GDM1 (cell line): ENCODE measurements at places on chromosomes 6 and 20.

- no peak for DNase-seq
These were observed 100.0 kb downstream of the OR2B2 start for GRCh38 chr6:27812078-27812804.

DNA sequence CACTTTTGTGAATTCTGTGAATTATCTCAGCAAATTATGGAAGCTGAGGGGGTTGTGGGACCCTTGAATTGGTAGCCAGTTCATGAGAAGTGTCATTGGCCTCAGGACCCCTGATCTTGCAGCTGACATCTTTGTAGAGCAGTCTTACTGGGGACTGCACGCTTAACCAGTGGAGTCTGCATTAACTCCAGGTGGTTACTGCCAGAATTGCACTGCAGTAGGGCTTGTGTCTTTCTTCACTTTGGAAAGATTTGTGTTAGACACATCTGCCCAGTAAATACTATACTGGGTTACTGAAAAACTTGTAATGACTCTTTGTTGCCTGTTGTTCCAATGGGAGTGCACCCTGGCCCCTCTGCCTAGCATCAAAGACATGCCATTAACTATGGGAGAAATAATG, 21.2 kb upstream of the CDKN1A start:
- no peak for DNase-seq

DNA sequence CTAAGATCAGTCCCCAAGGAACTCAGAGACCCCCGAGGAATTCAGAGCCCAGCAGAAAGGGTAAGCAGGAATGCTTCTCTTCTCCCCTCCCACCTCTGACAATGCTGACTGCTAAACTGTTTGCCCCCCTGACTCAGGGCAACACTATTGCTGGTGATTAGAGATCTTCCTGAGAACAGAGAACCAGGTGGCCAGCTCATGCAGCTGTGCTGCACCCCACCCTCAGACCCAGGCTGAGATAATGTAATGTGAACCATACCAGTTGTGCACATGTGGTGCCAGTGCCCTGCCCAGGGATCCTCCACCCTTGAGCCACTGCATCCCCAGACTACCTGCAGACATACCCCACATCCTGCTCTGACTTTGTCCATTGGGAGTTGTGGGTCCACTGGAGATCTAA, 139.1 kb upstream of the ARG1 start:
- DNase-seq: no peak

DNA sequence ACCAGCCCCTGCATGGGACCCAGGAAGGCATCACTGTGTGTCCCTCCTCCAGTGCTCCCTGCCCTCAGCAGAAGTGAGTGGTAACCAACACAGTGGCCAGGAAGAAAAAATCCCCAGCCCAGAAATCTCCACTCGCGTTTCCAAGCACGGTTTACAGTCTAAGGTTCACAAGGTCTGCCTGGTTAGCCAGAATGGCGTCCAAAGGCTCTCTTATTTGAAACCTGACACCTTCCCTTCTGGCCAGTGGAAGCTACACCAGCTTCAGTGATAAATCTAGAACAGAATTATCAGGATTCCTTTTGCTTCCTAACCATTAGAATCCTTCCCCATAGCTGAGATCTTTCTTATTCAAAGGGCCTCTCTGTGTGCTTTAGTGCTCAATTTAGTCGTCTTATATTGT, 9.2 kb downstream of the LY86 start:
- no peak for DNase-seq

DNA sequence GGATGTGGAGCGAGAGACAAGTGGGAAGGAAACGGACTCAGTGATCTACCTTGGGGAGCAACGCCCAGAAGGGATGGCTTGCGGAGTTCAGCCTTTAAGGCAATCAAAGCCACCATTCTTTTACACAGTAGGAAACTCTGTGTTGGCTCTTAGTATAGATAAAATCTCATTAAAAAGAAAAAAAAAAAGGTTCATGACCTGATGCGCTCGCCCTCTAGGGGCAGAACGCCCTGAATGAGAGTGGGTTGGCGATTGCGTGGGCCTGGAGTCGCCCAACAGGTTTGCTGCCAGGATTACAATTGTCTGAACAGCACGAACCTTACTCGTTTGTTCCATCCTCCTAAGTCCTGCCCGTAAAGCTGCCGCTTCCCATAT, 1.2 kb downstream of the TPD52L1 start:
- DNase-seq: no peak

DNA sequence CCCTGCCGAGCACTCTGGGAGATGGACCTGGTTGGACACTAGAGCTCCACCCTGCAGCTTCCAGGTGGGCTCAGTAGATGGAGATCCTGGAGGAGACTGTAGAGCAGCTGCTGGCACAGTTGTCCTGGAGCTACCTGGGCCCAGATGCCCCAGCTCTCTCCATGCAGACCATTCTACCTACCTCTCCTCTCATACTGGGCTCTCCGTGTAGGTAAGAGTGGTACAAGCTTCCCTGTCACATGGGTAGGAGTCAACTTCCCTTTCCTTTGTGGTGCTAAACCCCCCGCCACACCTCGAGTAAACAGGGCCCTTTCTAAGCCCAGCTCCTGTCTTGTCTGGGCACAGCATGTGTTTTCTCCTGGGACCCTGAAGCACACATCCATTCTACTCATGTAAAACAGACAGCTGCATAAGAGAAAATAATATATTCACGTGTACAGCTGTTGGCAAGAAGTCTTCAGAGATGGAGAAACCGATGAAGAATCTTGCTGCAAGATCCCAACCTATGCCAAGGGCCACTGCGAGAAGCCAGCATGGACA, 108.1 kb upstream of the DUSP22 start:
- DNase-seq: no peak

- DNase-seq: no peak
These were observed 3.5 kb upstream of the ACAT2 start for GRCh38 chr6:159758031-159759001.

DNA sequence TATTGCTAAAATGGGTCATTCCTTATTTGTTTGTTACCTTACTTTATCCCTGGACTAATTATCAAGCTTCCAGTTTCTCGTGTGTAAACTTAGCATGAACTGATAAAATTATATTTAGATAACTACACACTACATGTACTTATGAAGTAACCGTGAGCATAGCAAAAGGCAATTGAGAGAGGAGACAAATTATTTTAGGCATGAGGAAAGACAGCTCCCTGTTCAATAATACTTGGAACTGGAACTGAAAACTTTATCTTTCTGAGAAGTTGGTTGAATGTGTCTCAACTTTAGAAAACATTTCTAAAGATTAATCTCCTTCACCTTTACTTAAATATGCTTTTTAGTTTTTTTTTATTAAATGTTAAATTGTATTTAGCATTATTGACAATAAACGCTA, 11.4 kb downstream of the CRISP3 start:
- DNase-seq: no peak

DNA sequence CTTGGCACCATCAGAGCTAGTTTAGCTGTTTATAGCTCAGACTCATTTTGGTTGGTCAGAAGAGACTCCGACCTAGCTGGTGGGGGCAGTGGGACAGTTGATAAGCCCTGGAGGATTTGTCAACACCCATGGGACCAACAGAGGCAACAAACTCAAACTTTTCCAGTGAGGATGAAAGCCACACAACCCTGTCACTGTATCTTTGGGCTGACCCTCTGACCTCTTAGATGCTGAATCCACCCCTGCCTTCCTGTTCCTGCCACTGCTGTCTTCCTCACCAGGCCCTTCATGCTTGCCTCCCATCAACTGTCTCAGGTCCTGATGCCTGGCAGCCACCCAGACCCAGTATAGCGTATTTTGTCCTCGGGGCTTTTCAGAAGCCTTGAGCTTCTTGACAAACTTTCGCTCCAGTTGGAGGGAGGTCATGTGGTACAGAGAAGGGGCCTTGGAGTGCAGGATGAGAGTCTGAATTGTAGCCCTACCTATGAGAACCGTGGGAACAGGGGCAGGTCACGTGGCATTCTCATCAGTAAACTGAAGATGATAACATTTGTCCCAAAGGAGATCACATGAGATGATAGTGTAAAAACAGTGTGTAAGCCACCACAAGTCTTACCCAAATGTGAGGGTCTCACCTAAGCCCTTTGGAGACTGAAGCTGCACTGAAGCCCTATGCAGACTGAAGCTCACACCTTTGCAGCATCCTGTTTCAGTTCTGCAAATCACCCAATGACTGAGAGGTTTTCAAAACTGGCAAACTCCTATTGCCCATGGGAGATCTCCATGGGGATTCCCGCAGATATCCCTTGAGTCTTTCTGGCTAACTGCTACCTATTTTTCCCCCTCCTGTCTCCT, 72.0 kb upstream of the F13A1 start:
- DNase-seq: no peak

GRCh38 chr6:114862064-114862463, 519.2 kb upstream of the HS3ST5 start:
- no peak for DNase-seq

DNA sequence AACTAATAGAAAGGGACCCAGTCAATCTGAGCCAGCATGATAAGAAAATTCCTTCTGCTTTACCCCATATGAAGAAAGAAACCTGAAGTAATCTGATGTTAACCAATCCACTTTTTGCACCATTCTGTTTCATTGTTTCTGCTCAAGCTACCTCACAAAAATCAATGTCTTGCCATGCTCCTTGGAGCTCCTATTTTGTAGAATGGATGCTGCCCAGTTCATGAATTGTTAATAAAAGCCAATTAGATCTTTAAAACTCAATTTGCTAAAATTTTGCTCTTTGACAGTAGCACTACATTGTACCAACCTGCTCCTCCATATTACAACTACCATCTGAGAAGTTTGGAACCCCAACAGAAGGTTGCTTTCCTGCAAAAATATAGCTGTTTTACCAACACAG, 116.2 kb upstream of the GPR6 start:
- no peak for DNase-seq

- peak; percentile 40 for DNase-seq
These were observed 3.9 kb downstream of the SLA2 start for GRCh38 chr20:36642136-36642535.

- no peak for DNase-seq
These were observed 114.1 kb upstream of the SMLR1 start for GRCh38 chr6:130713144-130713543.

DNA sequence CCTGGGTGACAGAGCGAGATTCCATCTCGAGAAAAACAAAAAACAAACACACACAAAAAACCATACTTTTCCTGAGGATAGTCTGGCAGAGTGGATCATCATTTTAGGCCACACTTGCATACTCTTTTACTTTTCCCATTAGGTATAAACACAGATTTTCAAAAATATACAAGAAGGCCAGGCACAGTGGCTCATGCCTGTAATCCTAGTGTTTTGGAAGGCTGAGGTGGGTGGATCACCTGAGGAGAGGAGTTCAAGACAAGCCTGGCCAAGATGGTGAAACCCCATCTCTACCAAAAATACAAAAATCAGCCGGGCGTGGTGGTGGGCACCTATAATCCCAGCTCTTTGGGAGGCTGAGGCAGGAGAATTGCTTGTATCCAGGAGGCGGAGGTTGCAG, 85.5 kb downstream of the ARHGAP18 start:
- DNase-seq: no peak
